ENCODE measurements at places on chromosomes 4 and X.

- no peak for DNase-seq
These were observed 53.6 kb upstream of the PRPS1 start for GRCh38 chrX:107574711-107575110.

DNA sequence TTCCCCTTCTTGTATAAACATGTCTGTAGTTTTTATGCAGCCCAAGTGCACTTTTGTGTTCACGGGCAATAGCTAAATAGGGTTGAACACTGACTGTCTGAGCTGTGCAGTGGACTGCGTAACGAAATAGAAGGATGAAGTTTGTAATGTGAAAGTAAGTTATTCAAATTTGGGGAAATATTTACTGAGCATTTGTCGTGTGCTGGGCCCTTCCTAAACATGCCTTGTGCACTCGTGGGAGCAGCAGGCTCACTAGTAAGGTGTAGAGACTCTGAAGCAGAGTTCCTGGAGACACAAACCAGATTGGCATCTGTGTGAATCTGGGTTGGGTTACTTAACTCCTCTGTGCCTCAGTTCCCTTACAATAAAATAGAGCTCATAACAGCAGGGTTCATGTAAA is 51.7 kb upstream of the C1QTNF7 start:
- DNase-seq = no peak

DNA sequence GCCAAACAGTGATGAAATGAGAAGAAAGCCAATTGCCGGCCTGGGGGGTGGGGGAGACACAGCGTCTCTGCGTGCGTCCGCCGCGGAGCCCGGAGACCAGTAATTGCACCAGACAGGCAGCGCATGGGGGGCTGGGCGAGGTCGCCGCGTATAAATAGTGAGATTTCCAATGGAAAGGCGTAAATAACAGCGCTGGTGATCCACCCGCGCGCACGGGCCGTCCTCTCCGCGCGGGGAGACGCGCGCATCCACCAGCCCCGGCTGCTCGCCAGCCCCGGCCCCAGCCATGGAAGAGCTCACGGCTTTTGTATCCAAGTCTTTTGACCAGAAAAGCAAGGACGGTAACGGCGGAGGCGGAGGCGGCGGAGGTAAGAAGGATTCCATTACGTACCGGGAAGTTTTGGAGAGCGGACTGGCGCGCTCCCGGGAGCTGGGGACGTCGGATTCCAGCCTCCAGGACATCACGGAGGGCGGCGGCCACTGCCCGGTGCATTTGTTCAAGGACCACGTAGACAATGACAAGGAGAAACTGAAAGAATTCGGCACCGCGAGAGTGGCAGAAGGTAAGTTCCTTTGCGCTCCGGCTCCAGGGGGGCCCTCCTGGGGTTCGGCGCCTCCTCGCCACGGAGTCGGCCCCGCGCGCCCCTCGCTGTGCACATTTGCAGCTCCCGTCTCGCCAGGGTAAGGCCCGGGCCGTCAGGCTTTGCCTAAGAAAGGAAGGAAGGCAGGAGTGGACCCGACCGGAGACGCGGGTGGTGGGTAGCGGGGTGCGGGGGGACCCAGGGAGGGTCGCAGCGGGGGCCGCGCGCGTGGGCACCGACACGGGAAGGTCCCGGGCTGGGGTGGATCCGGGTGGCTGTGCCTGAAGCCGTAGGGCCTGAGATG is at the start of gene SHOX:
TSS of gene SHOX (plus strand) at position 180 of the 885 bp plus-strand sequence. CDS start at position 287, 107 bp downstream.
- peak; percentile 23 for DNase-seq

DNA sequence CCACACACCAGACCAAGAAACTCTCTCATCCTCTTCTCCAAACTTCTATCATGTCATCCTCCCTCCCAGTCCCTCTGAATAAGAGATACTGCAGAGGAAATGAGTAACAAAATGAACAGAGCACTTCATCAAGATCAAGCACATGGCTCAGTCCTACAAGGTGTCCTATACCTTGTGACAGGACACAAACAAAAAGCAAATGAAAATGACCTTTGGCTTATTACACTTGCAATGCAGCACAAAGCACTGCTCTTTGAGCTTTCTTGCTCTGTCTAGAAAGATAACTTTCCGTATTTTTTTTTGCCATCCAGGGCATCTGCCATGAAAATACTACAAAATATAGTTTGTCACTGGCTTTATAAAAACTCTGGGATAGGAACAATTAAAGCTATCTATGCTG is 402.7 kb downstream of the HNRNPD start:
- DNase-seq = no peak

DNA sequence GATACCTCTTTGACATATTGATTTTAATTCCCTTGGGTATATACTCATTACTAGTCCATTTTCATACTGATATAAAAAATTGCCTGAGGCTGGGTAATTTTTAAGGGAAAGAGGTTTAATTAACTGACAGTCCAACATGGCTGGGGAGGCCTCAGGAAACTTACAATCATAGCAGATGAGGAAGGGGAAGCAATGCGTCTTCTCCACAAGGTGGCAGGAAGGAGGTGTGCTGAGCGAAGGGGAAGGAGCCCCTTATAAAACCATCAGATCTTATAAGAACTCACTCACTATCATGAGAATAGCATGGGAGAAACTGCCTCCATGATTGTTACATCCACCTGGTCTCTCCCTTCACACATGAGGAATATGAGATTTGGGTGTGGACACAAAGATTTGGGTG is 42.4 kb downstream of the MSX1 start:
- no peak for DNase-seq

- DNase-seq = no peak
These were observed 185.5 kb downstream of the RAB28 start for GRCh38 chr4:13298655-13299054.

GRCh38 chr4:159856451-159856850 is 753.6 kb downstream of the RAPGEF2 start:
- DNase-seq = no peak

DNA sequence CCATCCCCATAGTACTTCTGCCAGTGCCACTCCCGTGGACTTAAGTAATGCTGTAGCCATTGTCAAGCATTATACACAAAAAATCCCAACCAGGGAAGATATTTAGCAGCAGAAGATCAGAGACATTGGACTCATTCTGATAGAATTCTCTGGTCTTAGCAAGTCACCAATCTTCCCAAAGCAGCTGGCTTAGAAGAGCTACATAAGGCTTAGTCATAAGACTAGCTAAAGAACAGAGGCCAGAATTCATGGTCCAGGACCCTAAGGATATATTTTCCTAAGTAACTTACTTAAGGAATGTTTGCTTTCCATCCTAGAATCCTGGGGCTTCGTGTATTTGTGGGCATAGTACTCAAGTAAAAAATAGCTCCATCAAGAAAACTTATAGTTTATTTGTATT is 100.3 kb upstream of the SLIT2 start:
- DNase-seq = no peak

GRCh38 chr4:37601531-37601930 is 84.6 kb downstream of the RELL1 start:
- peak; percentile 60 for DNase-seq

- no peak for DNase-seq
These were observed 13.8 kb upstream of the STBD1 start for GRCh38 chr4:76292730-76293129.

- no peak for DNase-seq
These were observed 4.5 kb downstream of the HHIP start for GRCh38 chr4:144650311-144651005.

DNA sequence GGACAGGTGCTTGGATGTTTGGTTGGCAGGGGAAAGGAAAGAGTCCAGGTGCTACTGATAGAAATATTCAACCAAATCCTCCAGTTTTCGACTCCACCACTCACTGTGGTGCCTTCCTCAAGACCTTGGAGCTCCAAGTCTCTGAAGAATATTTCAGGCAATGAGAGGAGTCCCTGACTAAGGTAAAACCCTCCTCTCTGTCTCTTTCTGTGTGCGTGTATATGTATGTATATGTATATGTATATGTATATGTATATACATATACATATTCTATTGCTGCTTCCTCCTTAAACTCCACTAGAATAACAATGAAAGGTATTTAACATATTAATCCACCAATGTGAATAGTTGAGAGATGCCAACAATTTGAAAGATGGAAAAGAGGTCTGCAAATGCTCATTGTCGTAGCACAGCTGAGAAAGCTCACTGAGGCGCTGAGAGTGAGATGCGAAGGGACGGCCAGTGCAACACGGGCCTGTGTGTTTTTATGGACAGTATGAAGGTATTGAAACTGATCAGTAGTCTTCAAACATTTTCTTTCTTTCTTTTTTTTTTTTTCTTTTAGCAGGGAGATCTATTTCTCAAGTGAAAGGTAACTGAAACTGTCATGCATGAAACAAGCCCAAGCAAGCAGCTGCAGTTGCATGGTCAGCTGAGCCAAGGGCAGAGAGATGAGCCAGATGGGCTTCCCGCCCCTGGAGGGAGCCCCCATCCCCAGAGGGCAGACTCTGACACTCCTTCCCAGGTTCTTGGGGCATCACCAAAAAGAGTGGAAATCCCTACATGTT is 41.1 kb upstream of the HS3ST1 start:
- no peak for DNase-seq

- DNase-seq = peak; percentile 37
These were observed 87.1 kb downstream of the VCX2 start for GRCh38 chrX:8084006-8084405.

Measured in fibroblast of skin of left quadriceps (primary cell).